Hypothalamus (tissue), 51 donors: ENCODE measurements at places on chromosomes 4 and X.

- DNase-seq, result no peak
Measured at GRCh38 chrX:13258725-13259124, 61.1 kb downstream of the ATXN3L start.

DNA sequence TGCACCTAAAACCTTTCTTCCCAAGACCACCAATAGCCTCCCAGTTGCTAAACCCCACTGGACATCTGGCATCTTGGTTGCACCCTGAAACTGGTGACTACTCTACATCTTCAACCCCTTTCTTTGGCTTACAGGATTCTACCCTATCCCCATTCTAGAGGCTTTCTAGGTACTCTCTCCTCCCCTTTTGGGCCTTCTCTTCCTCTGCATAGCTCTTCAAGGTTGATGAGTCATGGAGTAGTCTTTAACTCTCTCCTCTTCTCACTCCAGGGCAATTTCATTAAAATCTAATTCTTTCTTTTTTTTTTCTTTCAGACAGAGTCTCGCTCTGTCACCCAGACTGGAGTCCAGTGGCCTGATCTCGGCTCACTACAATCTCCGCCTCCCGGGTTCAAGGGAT, 16.8 kb downstream of the APOO start:
- no peak for DNase-seq

- DNase-seq, result no peak
Measured at GRCh38 chr4:148344352-148344751, 97.9 kb downstream of the NR3C2 start.

- no peak for DNase-seq
Measured at GRCh38 chr4:17809667-17810066, 890 bp downstream of the DCAF16 start.

DNA sequence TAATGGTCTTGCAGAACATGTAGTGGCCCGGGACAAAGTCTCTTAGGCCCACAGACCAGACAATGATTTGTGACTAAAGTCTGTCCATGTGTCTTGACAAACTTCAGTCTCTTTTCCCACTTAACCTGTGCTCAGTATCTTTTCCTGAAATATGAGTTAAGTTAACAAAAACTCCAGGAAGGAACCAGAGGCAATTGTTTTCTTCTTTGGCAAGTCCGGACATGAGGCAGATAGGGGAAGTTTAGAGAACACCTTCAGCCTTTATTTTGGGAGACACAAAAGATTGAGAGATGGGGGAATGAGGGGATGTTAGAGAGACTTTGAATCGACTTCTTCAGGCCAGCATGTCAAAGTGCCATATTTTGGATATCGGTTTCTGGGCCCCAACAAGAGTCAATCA, 80.2 kb upstream of the FRMPD4 start:
- no peak for DNase-seq

- no peak for DNase-seq
Measured at GRCh38 chr4:54730581-54730980, 72.8 kb downstream of the KIT start.

DNA sequence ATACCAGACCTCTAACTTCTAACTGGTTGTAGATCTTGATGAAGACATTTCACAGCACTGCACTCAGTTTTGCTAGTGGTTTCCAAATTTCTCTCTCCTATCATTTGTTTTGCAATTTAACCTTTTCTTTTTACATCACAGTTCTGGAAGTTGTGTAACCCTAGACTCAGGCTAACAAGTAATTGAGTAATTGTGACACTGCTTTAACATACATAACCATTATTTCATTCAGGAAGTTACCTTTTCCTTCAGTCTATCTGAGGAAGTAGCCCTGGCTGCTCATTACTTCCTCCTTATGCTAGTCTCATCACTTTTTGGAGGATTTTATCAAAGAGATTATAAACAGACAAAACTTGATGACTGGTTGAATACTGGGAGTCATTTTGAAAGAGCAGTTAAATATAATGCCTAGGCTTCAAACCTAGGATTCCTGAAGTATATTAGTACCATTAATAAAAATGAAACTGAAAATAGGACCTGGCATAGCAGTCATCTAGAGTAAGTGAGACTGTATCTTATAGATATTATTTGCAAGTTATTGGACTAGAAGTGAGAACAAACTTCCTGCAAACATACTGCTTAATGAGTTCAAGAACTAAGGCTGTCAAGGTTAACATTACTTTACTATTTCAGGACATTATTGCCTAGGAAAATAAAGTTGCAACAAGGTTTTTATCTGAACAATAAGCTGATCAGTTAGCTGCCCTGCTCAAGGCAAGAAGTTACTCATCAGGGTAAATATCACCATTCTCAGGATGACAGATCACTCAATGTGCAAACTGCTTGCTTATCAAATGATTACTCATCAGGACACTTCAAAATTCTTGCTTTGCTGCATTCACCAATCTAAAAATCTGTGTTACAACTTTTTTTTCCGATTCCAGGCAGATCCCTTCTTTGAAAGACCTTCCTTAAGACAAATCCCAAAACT, 25.6 kb upstream of the TEX13C start:
- DNase-seq, result no peak

DNA sequence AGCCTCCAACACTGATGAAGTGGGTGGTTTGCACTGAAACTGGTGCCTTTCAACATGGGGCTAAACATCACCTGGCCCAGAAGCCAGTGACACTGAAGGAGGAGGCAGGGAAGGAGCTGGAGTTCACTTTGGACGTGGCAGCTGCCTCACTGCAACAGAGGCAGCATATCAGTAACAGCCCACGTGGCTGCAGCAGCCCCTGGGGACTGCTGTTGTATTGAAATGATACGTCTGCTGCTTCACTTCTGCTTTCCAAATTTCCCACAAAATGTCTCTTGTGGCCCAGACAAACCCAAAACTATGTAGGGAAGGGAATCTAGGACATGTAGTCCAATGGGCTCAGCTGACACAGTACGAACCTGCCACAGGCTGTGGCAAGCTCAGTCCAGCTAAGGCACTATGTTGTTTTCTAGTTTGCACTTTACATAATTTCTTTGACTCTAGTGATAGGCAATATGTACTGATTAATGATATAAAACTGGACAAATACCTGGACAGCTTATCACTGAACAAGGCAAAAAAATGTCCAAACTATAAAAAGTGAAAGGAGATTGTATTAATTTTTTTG, 84.7 kb upstream of the RAPGEF2 start:
- DNase-seq, result no peak

- DNase-seq, result no peak
Measured at GRCh38 chr4:180932370-180933001, 1310.7 kb upstream of the TENM3 start.

GRCh38 chr4:101259876-101260275, 87.5 kb downstream of the PPP3CA start:
- no peak for DNase-seq

DNA sequence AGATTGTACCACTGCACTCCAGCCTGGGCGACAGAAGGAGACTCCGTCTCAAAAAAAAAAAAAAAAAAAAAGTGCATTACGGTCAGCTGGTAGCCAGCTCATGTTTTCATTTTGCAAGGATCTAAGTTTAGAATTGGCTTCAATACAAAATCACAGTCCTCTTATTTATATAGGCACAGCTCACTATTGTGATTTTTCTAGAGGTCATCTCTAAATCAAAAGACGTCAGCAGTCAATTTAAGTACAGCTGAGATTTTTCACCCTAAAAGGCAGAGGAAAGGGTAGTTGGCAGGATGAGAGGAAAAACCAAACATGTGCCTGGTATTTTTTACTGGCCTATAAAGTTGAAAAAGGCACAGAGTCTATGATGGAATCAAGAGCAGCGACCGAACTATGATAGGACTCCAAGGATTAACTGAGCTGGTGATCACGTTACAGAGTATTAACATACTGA, 30.8 kb downstream of the ASB5 start:
- no peak for DNase-seq

GRCh38 chr4:56757261-56757746, 64.2 kb downstream of the SPINK2 start:
- DNase-seq, result no peak

DNA sequence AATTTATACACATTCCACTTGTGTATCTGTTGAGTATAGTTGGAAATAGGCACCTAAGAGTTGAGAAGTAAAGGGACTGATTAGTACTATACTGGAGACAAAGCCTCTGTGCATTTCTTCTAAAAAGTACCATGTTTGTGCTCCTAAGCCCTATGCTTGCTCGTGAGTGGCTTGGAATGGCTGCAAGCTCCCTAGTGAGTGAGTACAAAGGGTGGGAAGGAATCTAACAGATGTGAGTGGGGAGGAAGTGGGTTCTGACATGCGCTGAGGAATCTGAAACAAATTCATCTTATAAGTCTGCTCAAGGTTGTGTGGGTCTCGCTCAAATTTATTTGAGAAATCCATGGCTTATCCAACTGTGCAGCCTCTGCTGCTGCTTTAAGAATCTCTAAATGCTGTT, 13.3 kb downstream of the SPCS3 start:
- no peak for DNase-seq

DNA sequence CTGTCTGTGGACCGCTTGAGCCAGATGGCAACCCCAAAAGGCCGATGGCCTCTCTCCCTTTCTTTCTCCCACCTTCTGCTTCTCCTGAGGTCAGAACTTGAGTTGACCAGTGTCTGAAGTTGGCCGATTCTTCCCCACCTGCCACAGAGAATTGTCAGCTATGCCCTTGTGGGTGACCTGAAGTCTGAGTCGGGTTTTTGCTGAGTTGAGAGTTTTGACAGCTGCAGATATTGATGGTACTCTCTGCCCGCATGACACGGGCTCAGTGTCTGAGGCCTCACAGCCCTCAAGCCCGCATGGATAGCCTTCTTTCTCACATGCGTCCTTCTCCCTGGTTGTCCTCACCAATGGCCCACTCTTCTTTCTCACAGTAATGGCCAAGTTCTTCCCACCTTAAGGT, 111.0 kb downstream of the EFNB1 start:
- DNase-seq, result no peak

DNA sequence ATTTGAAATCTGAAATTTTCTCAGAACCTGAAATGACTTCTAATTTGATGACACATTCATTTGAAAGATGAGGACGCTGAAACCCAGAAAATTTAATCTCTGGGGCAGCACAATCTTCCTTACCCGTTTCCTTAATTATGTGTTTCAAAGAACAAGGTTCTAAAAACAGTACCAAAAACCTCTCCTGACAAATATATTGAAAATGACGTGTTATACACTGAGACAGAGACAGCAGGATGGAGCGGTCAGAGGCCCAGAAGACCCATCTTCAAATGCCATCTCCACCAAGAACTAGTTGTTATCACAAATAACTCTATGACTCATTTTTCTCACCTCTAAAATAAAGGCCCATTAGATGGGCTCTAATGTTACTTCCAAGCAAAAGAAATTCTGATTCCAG, 177.3 kb downstream of the NSUN7 start:
- no peak for DNase-seq

DNA sequence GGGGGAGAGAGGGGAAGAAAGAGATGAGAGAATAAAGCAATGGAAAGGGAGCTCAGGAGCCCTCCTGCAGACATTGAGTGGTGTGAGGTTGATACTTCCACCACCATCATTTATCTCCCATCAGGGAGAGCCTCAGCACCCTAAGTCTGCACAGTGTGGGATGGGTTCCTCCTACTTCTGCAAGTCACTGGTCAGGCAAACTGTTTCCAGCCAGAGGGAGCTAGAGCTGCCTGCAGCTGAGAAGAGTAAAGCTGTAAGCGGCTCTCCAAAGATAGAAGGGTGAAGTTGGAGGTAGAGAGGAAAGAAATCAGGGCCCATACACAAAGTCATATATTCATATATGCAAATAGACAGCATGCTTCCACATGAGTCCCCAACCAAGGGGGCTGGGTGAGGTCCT, 21.9 kb upstream of the ZNF81 start:
- DNase-seq, result no peak

DNA sequence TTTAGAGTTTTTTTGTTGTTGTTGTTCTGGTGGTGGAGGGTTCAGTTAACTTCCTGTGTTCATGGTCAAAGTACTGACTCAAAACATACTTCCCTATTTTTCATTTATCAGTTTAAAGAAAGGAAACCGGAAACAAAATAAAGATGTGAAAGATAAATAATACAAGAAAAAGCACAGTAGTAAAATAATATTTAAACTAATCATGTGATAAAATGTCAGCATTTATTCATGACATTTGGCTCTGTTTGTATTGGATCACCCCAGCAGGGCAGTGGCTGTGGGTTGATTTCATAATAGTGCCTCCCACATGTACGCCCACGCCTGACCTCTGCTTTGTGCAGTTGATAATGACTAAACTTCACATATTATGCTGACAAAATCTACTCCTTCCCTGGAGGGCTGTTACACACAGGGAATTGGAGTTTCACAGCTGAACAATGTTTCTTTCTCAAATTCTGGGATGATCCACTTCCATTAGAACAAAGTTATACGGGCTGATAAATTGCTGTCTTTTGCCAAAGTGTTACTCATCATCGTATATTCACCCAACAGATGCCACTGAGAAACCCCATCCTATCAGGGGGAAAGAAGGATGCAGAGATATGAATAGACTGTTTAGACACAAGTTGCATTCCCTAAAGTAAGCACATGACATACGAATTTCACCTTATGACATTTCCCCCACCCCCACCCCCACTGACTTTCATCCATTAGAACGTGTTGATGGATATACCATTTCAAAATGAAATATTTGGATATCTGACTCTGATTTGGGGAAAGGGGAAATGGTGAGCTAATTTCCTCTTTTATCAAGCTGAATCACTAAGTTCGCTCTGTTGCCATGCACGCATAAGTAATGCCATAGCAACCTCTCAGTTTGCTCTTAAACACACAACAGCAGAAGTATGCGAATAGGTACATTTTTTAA, 48.3 kb downstream of the AMELX start:
- no peak for DNase-seq

DNA sequence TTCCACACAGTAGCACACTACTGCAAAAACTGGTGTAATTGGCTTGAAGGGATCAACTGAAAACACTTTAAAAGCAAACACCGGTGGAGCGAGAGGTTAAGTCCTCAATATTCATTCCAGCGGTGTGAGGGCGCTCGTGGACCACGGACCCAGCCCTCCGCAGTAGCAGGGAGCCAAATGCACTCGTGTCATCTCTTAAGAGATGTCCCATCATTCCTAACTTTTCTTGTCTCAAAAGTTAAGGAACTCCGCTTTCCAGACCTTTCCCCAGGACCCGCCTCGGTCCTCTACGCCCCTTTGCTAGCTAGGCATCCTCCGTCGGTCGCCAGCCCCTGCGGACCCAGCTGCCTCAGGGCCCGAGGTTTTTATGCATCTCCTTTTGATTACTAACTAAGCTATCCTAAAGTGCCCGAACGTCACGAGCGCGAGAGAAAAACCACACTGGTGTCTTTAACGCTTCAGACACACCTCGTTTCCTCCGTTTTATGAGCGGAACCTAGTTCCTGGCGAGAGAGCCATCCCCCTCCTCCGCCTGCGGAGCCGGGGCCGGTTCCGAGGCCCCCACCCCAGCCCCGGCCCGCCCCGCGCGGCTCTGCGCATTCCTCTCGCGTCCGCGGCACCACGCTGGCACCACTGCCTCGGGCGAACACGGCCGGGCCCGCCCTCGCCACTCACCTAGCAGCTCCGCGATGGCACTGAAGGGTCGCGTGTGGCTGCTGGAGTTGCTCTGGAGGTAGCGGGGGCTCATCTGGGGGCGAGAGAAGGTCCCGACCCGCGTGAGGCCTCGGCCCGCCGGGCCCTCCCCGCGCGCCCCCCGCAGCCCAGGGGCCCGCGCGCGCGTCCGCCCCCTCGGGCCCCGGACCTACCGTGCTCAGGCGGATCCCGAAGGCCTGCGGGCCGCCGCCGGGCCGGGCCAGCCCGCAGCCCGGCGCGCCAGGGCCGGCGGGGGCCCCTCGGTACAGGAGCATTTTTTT, 723 bp downstream of the MORC4 start:
- no peak for DNase-seq

GRCh38 chr4:10130178-10130888, 13.7 kb upstream of the WDR1 start:
- DNase-seq, result no peak
